ENCODE measurements at places on chromosomes 6 and 20. TPM values are rescaled to one million over a fixed set of nuclear protein-coding genes. Genes with fewer than 3 reads are reported as not detected.

The ABCF1 gene
- total RNA-seq = 40.0 TPM

The BTN1A1 gene
- total RNA-seq = not detected

- DNase-seq = no peak
- peak overlapping the region; percentile 18 for H3K27ac ChIP-seq
- H3K36me3 ChIP-seq = peaks cover 12% of the 10 kb centered on the region
- H3K4me1 ChIP-seq = peaks cover 39% of the 10 kb centered on the region
- no peaks in the 10 kb centered on the region for H3K27me3 ChIP-seq
These were observed 33.0 kb downstream of the FOXP4 start for GRCh38 chr6:41579088-41579610.

DNA sequence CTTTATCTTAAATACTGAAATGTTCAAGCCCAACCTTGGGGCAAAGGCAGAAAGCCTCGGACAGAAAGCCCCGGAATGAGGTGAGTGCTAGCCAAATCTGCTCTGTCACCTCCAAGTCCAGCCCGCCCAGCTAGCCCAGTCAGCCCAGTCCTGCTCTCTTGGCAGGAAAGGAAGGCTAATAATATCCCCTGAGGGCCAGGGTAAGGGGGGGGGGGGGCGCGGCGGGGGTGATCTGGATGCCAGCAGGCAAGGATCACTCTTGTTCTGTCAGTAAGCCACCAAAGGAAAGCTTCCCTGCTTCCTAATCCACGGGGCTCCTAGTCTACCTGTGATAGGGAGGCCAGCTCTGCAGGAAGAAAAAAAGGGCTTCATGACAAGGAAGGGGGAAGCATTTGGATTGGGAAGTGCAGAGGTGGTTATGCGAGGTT is 1.1 kb downstream of the NDRG3 start:
- peaks cover 16% of the 10 kb centered on the region for H3K4me1 ChIP-seq
- no peak for DNase-seq
- H3K4me3 ChIP-seq = peak overlapping the region; percentile 89
- H3K27ac ChIP-seq = no peak overlapping the region
- H3K36me3 ChIP-seq = no peaks in the 10 kb centered on the region

GRCh38 chr20:10271494-10272219 is 53.0 kb downstream of the SNAP25 start:
- no peak for DNase-seq
- H3K4me3 ChIP-seq = no peak overlapping the region
- H3K27ac ChIP-seq = no peak overlapping the region
- no peaks in the 10 kb centered on the region for H3K36me3 ChIP-seq
- no peaks in the 10 kb centered on the region for H3K4me1 ChIP-seq

- no peak for DNase-seq
- no peaks in the 10 kb centered on the region for H3K36me3 ChIP-seq
- no peaks in the 10 kb centered on the region for H3K4me1 ChIP-seq
- H3K27ac ChIP-seq = no peak overlapping the region
- H3K27me3 ChIP-seq = no peaks in the 10 kb centered on the region
- no peak overlapping the region for H3K4me3 ChIP-seq
These were observed 122.7 kb downstream of the GFRAL start for GRCh38 chr6:55450005-55450404.

DNA sequence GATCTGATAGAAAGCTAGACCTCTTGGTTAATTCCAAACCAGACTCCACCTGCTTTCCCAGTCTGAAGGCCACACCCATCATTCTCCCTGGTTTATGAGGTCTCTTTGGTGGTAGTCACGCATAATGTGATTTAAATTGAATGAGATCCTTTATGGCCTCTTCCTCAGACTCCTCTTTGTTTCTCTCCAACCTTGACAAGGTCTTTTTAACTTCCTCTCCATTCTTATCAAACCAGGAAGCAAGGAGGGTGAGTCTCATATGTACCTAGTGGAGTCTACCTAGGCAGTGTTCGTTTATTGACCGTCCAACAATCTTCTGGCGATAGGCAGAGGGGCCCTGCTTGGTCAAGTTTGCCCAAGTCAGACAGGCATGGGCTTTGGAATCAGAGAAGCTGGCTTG is 184.2 kb upstream of the LAMP5 start:
- no peak for DNase-seq
- no peaks in the 10 kb centered on the region for H3K36me3 ChIP-seq
- no peak overlapping the region for H3K4me3 ChIP-seq
- H3K4me1 ChIP-seq = no peaks in the 10 kb centered on the region
- no peaks in the 10 kb centered on the region for H3K27me3 ChIP-seq
- no peak overlapping the region for H3K27ac ChIP-seq

DNA sequence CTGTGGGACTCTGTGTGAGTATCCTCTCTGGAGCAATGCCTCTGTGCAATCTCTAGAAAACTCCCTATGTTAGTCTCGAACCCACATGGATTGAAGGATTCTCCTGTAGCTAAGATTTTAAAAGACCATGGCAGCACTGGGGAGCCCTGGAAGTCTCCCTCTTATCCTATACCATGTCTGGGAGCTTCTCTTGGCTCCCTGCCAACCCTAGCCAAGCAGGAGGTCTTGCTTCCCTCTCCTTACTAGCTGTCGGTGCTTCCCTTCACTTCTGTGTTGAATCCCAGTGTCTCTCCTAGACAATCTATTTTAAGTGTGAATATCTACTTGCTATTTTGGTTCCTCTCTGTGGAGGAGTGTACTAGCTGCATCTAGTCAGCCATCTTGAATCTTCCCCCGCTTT is 118.8 kb upstream of the NRN1 start:
- no peaks in the 10 kb centered on the region for H3K4me1 ChIP-seq
- H3K27ac ChIP-seq = no peak overlapping the region
- no peak for DNase-seq
- H3K36me3 ChIP-seq = no peaks in the 10 kb centered on the region
- no peaks in the 10 kb centered on the region for H3K27me3 ChIP-seq

GRCh38 chr6:98454809-98455322 is 379.5 kb upstream of the POU3F2 start:
- no peak overlapping the region for H3K27ac ChIP-seq
- no peaks in the 10 kb centered on the region for H3K4me1 ChIP-seq
- H3K36me3 ChIP-seq = no peaks in the 10 kb centered on the region
- H3K4me3 ChIP-seq = no peak overlapping the region
- no peaks in the 10 kb centered on the region for H3K27me3 ChIP-seq

Measured in lower lobe of right lung (tissue), 2 donors.